Stimulated activated CD8-positive, alpha-beta memory T cell treated with anti-CD3 and anti-CD28 coated beads, Interleukin-4, amount 100 ng/mL, for 1 hour (primary cell): ENCODE measurements at places on chromosomes 12 and 14.
A peak's percentile ranks its signal among the peaks of the same experiment; 100 is the strongest.

DNA sequence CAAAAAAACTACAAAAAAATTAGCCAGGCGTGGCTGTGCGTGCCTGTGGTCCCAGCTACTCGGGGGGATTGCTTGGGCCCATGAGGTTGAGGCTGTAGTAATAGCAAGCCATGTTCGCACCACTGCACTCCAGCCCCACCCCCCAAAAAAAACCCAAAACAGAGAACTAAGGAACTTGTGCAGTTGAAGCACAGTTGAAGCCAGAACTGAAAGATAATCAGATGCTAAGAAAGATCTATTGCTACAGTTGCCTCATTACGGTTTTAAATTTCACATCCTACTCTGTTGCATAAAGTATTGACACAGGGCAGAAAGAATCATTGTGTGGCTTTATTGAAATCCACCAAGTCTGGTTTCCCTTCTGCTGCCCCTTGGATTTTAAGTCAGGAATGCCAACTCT lies 3.8 kb downstream of the CS start:
- DNase-seq: no peak

DNA sequence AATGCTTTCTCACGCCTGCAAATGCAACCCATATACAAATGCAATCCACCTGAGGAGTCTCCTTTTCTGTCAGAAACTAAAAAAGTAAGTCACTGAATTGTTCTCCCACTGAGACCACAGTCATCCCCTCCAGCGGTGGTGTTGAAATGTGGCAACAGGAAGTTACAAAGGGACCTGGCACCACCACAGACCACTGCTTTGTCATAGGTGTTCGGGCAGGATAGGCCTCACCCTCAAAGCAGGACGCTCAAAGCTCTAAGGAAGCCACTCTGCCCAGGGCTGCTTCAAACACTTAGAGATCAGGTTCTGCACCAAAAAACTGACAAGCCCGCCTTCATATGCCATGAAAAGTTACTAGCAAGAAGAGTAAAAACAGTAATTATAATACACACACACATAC lies 11.3 kb downstream of the PHLDA1 start:
- peak; percentile 52 for DNase-seq

DNA sequence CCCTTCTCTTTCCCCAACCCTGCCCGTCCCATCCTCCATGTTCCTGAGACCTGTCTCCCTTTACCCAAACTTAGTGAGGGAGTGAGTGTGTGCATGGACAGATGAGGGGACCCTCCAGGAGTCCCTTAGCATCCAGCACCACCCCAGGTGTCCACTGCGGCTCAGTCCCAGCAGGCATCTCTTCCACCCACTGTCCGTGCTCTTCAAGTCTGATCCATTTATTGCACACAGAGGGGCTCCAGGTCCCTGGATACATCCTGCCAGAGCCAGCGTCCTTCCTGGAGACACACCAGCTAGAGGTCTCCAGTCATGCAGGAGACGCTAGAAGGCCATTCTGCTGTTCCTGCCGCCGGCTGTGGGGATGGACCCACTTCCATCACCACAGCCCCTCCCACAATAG lies 239.2 kb downstream of the ADGRD1 start:
- DNase-seq: no peak

DNA sequence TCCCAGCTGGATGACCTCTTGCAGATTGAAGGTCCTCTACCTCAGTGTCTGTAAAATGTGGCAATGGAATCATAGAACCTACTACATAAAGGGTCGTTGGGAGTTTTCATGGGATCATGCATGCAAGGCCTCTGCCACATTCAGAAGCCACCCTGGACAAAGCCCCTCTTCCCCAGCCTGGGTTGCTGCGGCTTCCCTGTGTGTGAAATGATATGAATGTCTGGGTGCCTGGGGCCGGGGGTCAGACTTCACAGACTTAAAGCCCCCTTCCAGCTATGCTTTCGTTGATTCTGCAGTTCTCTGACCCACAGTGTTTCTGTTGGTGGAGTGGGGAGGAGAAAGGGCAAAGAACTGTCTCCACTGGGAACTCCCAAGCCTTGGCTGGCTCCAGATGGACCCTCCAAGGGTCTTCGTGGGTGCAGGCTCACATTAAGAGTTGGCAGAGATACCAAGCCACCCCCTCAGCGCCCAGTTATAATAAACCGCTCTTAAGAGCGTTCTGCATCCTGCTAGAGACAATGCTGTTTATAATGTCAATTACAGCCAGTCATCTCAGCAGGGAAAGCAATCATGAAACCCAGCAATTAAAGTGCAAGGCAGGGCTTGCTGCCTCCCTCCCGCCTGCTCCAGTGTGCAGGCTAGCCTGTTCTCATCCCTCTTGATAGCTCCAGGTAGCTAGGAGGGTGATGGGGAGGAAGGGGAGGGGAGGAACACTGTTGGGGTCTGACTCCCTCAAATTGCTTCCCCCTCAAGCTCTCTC lies 210.9 kb upstream of the FKBP4 start:
- no peak for DNase-seq

- no peak for DNase-seq
Observed at GRCh38 chr12:129607301-129607700, 296.5 kb downstream of the TMEM132D start.

DNA sequence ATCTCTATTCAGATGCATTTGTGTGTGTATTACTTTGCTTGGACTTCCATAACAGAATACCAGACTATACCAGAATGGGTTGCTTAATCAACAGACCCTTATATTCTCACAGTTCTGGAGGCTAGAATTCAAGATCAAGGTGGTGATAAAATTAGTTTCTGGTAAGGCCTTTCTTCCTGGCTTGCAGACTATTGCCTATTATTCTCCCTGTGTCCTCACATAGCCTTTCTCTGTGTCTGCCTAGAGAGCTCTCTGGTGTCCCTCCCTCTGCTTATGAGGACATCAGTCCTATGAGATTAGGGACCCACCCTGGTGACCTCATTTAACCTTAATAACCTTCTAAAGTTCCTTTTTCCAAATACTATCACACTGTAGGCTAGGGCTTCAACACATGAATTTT lies 106.0 kb downstream of the FAR2 start:
- DNase-seq: no peak

GRCh38 chr14:91728616-91729183 lies 3.2 kb downstream of the CATSPERB start:
- no peak for DNase-seq

- DNase-seq: no peak
Observed at GRCh38 chr12:2360630-2361170, 307.9 kb downstream of the CACNA1C start.

GRCh38 chr14:71533390-71533789 lies 398.8 kb upstream of the RGS6 start:
- DNase-seq: no peak

GRCh38 chr12:48084066-48084465 lies 21.8 kb downstream of the SENP1 start:
- DNase-seq: no peak

DNA sequence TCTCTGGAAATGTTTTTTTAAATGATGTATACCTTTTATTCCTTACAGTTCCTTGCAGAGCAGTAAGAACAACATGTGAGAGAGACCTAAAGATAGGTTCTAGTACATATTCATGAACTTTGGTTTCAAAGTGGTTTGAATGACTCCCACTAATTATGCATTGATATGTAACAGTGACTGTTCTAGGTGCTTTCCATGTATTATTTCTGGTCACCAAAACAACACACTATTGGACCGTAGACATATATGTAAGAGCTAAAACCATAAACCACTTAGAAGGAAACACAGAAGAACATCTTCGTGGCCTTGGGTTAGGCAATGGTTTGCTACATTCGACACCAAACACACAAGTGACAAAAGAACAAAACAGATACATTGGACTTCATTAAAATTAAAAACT lies 37.9 kb downstream of the SOX5 start:
- DNase-seq: no peak

GRCh38 chr12:83642205-83642604 lies 955.5 kb downstream of the TMTC2 start:
- DNase-seq: no peak
